ENCODE measurements at places on chromosomes 11 and 22. TPM values are rescaled to one million over a fixed set of nuclear protein-coding genes. Genes with fewer than 3 reads are reported as not detected.

The PRR14L gene
- 57.4 TPM for total RNA-seq

The RPL3 gene
- total RNA-seq: 2,348 TPM

The TYR gene
- not detected for total RNA-seq

DNA sequence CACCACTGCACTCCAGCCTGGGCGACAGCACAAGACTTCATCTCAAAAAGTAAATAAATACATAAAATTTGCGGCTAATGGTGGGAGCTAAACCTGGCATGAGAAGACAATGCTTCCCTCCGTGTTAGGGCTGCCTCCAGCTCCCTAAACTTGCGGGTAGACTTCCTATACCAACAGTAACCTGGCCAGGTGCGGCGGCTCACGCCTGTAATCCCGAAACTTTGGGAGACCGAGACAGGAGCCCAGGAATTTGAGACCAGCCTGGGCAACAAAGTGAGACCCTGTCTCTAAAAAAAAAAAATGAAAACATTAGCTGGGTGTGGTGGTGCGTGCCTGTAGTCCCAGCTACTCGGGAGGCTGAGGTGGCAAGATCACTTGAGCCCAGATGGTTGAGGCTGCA lies 25.3 kb downstream of the SLC25A18 start:
- no peak for DNase-seq

DNA sequence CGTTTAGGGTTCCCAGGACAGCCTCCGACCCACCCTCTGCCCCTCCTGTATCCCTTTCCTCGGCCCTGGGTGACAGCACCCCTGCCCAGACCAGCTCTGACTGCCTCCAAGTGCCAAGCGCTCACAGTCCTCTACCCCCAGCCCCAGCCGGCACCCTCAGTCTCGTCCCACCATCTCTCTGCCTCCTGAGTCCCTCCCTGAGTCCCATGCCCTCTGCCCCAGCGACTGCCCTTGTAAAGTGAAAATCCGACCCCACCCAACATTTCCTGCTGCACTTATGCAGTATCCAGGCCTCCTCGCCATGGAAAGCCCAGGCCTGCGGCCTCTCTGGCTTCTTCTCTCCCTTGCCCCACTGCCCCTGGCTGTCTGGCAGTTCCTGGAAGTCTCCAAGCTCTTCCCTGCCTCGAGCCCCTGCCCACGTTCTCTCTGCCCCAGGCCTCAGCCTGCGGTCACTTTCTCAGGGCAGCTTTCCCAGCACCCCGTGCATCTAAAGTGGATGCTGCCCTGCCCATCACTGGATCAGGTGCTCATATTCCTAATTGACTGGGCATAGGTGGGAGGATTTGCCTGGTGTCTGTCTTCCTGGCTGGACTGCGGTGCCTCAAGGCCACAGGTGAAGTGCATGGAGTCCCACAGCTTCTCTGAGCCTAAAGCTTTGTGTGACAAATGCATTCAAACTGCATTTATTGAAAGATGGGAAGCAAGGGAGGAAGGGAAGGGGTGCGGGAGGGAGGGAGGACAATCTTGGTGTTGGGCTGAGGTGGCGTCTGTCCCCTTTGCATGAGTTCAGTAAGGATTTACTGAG lies 17.7 kb upstream of the IL2RB start:
- DNase-seq: no peak

DNA sequence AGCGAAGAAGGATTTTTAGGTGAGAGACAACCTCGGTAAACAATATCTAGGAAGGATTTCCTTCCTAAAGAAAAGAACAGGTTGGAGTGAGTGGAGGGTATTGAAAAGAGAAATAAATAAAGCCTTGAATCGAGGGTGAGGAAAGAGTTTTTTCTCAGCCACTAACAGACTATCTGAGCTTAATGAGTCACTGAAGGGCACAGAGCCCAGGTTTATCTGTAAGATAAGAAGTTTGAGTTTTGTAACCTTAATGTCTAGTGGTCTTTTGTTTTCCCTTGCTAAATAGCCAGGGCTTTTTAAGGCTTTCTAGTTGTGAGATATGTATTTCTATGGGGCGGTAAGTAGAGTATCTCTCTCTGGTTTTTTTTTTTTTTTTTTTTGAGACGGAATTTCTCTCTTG lies 394.5 kb upstream of the KIRREL3 start:
- DNase-seq: no peak

- DNase-seq: no peak
These were observed 12.9 kb downstream of the TSPAN32 start for GRCh38 chr11:2314525-2315394.

- DNase-seq: no peak
These were observed 49.4 kb downstream of the TEAD1 start for GRCh38 chr11:12723421-12724300.
